ENCODE measurements at places on chromosomes 6 and 20.
A peak's percentile ranks its signal among the peaks of the same experiment; 100 is the strongest.

- no peak for DNase-seq
These were observed 230.1 kb upstream of the SUPT3H start for GRCh38 chr6:45607798-45608197.

- DNase-seq, result no peak
These were observed 8.8 kb upstream of the SMOC2 start for GRCh38 chr6:168432196-168432595.

DNA sequence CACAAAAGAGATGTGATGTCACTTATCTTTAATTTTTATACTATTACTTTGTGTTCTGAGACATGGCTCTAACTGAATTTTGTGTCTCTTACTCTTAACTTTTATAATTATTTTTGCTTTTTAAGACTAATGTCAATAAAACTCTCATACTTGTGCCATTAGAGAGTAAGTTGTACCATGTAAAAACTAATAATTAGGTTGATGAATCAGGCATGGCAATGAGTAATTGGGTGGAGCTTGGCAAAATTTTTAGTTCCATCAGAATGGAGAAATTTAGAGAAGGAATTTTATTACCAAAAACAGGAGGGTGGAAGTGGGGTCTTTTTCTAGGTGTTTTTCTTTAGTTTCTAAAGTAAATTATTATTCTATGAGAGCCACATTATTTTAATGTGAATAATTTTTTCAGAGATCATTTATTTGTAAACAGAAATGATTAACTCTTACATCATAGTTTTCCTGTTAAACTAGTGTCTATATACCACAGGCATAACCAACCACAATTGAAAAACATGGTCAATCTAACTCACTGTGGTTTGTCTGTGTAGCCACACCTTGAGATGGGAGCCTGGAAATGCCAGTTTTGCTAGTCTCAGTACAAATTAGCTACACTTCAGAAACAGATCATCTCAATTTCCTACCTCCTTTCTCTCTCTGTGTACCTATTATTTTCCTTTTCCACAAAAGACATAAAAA, 51.8 kb downstream of the ELOVL4 start:
- DNase-seq, result no peak

DNA sequence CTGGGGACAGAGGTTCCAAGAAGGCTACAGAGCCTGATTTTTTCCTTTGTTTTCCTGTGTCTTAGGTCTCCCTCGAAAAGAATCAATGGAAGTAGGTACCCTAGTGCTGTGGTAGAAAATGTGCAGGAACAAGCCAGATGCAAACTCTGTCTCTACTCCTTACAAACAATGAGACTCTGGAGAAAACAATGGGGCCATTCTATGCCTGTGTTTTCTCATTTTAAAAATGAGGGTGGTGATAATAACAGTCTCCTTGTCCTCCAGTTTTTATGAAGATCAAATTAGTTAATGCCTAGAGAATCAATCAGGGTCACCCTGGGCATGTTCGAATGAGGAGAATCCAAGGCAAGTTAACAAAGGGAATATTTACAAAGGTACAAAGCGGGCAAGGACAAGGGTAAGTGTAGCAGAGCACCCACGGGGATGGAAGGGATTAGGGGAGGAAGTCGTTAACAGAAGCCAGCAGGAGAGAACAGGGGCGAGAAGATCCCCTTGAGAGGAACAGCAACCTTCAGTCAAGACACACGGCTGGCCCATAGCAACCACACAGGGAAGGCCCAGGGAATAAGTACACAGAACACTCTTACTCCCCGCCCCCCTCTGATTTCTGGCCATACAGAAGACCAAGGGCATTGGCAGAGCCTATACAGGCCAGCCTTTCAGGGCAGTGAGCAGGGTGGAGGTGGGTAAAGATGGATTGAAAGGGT, 342.8 kb downstream of the PTPRT start:
- DNase-seq, result no peak

DNA sequence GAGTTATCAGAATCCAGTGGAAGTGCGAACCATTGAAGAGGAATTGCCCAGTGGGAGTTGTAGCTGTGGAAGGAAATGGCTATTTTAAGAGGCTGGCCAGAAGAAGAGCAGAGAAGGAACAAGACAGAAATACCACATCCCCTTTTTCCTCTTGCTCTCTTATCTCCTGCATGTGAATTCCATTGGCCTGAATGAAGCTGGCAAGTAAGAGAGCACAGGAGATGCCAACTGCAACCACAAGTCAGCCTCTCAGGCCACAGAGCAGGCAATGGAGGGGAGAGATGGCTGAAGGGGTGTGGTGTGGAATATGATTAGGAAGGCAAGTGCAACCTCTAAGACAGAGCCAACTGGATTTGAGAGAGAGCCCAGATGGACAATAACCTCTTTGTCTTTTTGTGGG, 362.7 kb upstream of the IMPG1 start:
- DNase-seq, result no peak

GRCh38 chr20:34701405-34702085, 2.6 kb upstream of the TP53INP2 start:
- no peak for DNase-seq

GRCh38 chr6:137843211-137843610, 23.8 kb upstream of the TNFAIP3 start:
- no peak for DNase-seq

- DNase-seq, result no peak
These were observed 290.2 kb downstream of the PHACTR1 start for GRCh38 chr6:13006578-13007300.

DNA sequence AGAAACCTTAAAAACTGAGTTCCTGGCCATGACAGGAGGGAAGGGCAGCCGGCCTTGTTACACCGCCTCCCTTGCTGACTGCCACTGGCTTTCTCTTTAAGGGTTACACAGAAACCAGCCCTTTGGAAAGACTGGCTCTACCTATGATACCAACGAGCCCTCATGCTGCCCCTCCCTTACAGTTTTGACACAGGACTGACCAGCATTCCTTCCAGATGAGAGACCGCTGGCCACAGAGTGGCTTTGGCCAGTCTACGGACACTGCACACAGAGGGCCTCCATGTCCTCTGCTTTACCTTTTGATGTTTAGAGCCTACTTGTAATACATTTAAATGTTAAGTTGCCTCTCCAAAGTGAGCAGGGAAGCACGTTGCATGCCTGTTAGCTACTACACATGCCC, 243.2 kb upstream of the GMDS start:
- DNase-seq, result no peak

GRCh38 chr6:22081709-22082108, 215.1 kb downstream of the PRL start:
- no peak for DNase-seq

DNA sequence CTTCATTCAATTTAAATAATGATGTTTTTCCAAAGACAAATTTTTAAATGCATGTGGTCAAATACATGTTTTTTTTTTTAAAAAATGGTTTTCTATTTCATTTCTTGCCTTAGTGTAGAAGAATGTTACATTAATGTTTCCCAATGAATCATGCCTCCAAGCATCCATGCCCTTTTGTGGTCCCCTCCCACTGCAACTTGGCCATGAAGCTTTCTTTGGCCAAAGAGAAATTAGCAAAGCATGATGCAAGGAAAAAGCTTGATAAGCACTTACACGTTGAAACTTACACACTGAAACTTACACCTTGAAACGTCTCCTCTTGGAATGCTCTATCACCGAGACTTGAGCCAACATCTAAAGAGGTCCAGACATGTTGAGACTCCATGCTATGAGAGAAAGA, 93.0 kb upstream of the ELOVL5 start:
- DNase-seq, result no peak

- DNase-seq, result no peak
These were observed 102.4 kb upstream of the SUPT3H start for GRCh38 chr6:45479834-45480751.

GRCh38 chr6:130211691-130212090, 11.1 kb downstream of the SAMD3 start:
- DNase-seq, result no peak

- DNase-seq, result peak; percentile 87
These were observed 1.5 kb downstream of the SIGLEC1 start for GRCh38 chr20:3710703-3711483.

GRCh38 chr20:33148040-33148439, 19.9 kb upstream of the BPIFA2 start:
- no peak for DNase-seq

- no peak for DNase-seq
These were observed 38.6 kb downstream of the OVOL2 start for GRCh38 chr20:18019068-18019467.

DNA sequence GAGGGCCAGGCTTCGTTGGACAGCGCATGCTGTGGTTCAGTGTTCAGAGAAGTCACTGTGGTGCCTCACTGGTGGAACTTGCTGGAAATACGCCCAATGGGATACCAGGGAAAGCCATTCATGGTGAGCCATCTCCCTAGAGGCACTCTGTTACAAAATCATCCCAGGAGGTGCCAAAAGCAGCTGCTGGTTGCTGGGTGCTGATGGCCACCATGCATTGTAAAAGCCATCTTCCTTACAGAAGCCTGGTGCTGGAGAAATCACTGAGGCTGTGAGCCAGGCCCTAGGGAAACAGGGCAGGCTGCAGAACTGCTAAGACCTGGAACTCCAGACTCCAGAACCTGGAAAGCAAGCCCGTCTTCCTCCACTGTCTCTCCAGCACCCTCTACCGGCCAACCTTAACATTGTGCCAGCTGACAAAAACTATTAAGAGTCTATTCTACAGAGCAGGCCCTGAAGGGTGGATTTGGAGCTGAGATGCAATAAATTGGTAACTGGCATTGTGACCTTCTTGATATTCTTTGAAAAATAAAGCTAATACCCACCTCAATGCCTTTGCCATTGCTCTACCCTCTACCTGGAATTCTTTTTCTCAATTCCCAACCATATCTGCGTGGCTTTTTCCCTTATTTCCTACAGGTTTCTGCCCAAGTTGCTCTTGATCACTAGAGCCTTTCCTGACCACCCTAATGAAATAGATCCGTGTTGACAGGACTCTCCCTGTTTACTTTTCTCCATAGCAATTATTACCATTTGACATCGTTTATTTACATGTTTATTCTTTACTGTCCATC, 18.5 kb downstream of the SNRPB start:
- DNase-seq, result no peak

GRCh38 chr6:4553387-4553786, 222.8 kb upstream of the CDYL start:
- no peak for DNase-seq

GRCh38 chr20:19851861-19852260, 93.8 kb downstream of the RIN2 start:
- DNase-seq, result no peak

- no peak for DNase-seq
These were observed 1.1 kb upstream of the SLC22A23 start for GRCh38 chr6:3457710-3458602.

DNA sequence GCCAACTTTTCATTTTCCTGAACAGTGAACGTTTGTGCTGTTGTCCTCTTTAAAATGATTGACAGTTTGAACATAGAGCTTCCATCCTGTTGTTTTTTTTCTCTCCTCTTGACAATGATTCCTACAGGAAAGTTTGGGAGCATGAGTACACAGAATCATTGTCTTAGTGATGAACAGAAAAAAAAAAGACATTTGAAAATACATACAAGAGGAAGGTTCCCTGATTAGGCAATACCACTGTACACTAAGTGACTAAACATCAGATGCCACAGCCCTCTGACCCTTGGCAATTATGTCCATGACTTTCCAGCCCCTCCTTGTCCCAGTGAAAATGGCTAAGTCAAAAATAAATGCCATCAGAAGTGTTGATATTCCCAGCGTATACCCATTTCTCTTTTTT, 71.5 kb downstream of the RTN4IP1 start:
- no peak for DNase-seq

DNA sequence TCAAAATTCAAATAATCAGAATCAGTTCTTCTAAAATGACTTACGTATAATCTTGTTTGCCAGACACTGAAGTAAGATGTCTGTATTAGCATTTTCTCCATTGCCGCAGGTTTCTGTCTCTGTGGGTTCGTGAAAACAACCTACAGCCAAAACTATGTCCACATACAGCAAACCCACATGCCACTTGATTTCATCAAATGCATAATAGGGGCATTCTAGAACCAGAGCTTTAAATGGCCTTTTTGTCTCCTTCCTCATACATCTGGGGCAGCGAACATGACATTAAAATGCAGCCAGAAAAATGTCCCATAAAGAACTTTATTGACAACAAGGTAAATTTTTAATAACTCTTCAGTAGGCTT, 90.2 kb upstream of the QKI start:
- no peak for DNase-seq

DNA sequence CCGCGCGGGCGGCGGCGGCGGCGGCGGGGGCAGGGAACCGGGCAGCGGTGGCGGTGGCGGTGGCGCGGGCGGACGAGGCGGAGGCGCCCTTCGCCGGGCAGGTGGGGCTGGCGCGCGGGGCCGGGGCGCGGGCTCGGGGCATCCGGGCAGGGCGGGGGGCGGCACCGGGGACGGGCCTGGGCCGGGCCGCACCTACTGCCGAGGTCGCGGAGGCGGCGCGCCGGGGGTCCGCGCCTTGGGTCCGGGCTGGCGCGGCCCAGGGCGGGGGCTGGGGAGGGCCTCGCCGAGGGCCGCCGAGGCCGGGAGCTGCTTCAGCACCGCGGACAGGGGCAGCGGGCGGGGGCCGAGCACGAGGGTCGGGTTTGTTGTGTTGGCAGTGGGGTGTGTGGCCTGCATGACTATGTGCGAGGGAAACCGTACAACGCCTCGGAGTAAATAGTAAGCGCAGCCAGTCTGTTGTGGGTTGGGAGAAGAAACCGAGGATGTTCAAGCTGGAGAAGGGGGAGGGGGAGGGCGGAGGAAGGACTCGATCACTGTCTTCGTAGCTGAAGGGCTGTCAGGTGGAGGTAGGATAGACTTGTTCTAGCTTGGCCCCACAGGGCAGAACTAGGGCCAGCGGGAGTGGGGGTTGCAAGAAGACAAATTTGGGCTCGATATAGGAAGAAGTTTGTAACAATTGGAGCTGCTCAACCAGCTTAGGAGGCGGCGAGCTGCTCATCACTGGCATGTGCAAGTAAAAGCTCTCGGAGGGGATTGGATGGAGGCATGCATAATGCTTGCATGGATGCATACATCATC, 593 bp downstream of the MMP24 start:
- no peak for DNase-seq

DNA sequence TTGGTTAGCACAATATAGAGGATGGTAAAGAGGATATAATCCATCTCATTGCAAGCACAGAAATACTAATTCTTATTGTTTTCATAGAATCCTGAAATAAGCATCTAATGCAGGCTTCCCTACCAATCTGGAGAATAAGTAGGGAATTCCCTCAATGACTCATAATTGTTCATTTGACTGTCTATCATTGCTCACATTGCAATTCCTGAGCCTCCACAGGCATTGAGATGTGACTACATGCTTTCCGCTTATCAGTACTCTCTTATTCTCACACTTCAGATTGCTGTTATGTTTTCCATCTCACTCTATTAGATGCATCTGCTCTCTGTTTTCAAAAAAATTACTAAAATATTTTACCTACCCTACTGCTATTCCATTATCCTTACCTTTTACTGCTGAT, 216.2 kb upstream of the PRSS16 start:
- DNase-seq, result no peak

- no peak for DNase-seq
These were observed 6.1 kb downstream of the EDN1 start for GRCh38 chr6:12296255-12296573.
